ENCODE measurements at places on chromosomes 6 and 20.

- no peak for DNase-seq
These were observed 18.7 kb upstream of the HECA start for GRCh38 chr6:139115989-139116758.

GRCh38 chr20:48697845-48698491, 129.8 kb downstream of the PREX1 start:
- no peak for DNase-seq

DNA sequence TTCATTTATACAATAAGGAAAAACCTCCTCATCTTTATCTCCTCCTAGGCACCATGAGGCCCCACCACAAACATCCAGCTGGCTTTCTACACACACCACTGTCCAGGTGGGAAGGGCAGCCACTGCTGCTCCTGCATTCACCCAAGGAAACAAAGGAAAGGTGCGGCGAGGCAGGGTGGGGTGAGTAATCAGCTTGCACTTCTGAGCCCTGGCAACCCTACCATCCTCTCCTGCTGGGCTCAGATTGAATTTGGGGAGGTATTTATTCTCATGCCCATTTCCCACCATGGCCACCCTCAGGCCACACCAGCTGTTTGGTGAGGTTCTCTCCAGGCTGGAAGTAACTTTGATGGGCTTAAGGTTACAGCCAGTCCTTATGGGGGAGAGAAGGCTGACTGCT, 31.2 kb upstream of the SPDEF start:
- DNase-seq, result no peak

GRCh38 chr6:101102702-101103101, 221.6 kb upstream of the ASCC3 start:
- no peak for DNase-seq

- no peak for DNase-seq
These were observed 5.8 kb upstream of the ATXN1 start for GRCh38 chr6:16766836-16767745.

- no peak for DNase-seq
These were observed 333.3 kb upstream of the HSF2 start for GRCh38 chr6:122066200-122066599.

DNA sequence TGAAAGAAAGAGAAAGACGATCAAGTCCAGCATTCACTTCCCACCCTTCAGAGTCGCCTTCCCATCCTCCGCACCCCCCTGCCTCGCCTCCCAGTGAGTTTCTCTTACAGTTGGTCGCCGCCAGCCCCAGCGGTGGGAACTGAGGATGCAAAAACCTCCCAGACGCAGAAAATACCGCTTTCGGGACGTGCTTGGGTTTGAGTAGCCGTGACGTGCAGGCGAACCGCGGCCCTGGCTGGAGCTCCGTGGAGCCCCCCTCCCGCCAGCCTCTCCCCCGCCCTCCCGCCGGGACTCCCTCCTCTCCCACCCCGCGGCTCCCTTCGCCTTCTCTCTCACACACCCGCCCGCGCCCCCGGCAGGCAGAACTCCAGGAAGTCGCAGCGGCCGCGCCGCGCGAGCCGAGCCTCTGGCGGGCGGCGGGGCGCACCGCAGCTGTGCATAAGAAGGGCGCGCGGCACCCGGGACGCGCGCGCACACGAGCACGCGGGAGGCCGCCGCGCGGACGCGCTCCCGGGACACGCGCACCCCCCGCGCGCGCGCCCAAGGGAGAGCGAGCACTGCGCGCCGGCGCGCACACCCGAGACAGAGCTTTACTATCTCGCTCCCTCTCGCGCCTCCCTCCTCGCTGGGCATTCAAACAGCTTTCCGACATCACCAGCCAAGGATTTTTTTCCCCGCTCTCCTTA, at the start of gene ADGRB3:
TSS of gene ADGRB3 (plus strand) at position 557 of the 686 bp plus-strand sequence. CDS start 3,394 bp downstream, outside the sequence.
- DNase-seq, result peak; percentile 37

DNA sequence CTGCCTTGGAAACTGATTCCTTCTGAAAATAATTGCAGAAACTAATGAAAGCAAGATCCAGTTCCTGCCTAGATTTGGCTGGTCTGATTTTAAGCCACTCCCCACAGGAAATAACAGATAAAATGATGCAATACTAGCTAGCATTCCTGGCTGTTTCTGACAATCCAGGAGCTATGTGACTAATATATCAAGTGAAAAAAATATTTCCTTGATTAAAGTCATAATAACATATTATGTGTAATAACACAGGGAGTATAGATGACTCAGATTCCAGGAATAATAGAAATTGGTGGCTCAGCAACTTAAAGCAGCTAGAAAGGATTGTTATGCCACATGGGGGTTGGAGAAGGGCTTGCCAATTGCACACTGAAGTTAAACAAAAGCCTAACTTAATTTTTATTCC, 182.7 kb upstream of the SALL4 start:
- peak; percentile 64 for DNase-seq

GRCh38 chr6:150347845-150348244, 21.0 kb upstream of the IYD start:
- no peak for DNase-seq

DNA sequence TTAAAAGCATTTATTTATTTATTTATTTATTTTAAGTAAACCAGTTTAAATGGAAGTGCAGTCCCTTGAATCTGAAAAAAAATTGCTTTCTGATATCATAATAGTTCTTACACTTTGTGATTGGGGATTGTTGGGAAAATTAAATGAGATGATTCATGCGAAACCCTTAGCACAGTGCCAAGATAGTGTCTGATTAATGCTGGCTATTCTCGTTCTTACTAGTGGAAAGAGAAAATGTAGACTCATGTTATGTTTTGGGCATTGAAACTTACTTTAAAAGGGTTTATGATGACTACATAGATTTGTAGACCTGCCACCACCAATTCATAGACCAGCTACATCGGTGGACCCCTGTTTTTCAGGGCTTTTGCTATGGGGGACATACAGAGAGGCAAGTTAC, 229.2 kb upstream of the ZFP64 start:
- no peak for DNase-seq

- DNase-seq, result peak; percentile 28
These were observed 23.8 kb upstream of the POLR1H start for GRCh38 chr6:30037182-30037788.

DNA sequence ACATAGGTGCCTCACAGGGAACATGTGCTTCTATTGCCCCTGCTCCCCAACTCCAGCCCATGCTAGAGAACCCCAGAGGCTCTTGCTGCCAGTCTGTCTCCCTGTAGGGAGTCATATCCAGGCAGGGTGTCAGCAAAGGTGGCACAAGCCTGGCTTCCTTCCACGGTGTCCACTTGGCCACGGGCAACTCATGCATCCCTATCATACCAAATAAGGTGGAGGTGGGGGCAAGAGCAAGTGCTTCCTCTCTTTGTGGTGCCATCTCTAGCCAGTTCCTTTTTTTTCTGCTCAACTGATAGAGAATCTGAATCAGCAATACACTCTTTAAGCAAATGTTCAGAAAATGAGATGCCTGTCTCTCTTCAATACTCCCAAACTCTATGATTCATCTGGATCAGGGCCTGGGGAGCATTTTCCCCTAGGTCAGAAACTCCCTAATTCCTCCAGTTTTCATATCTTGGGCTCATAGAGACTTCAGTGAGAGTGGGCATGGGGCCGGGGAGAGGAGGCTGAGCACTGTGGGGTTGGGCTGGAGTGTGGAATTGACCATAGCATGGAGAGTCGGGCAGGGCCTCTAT, 105.1 kb upstream of the GPR6 start:
- no peak for DNase-seq

DNA sequence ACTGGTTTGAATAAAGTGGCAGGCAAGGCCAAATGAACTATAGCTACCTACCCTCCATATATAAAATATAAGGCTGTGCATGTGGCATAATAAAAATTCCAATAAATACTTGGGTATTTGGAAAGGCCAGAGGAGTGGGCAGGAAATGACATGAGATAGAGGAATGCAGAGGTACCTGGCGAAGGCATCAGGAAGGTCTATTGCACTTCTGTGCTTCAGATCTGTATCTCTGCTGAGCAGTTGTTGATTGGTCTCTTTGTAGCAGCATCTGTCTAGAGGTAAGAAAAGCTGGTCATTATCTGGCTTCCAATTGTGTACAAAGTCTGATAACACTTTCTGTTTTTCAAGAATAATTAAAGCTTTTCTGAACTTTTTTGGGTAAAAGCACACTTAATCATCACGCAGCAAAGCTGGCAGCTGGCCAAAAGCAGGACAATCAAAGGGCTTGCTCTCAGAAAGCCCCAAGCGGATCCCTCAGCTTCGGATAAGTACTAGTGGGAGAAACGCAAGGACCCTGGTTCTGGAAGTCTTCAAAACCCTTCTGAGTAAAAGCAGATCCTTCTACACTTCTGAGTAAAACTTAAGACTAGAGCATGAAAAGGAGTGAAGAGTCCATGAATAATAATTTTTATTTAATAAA, 120.1 kb upstream of the TCF21 start:
- no peak for DNase-seq

- peak; percentile 61 for DNase-seq
These were observed 234.7 kb upstream of the ECI2 start for GRCh38 chr6:4370066-4370465.

DNA sequence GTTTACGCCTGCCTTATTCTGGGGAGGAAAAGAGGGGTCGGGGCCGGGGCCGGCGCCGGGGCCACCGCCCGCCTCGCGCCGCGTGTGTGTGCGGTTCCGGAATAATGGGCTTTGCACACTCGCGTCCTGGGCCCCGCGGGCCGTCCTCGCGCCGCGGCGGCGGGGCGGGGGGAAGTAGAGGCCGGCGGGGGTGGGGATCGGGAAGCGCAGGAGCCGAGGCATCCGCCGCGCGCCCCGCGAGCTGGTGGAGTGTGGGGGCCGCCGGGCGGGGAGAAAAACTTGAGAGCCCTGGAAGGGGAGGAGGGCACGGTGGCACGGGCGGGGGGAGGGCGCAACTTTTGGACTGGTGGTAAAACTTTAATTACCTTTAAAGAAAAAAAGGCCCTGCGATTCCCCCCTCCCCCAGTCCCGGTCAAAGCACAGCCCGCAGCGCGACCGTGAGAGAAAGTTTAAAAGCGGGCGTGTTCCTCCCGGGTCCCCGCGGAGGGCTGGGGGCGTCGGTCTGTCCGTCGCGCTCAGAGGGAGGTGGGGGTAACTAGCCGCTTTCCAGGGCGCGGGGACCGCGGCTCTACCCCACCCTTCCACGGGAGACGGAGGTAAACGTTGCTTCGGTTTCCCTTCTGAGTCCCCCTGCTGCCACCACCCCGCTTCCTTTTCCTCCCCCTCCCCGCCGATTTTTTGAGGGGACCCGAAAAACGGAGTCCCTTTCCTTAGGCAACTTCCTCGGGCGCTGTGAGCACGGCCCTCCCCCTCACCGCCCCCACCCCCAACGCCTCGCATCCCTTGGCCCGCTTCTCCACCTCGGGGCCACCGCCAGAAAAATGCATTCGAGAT, 1.9 kb downstream of the L3MBTL3 start:
- peak; percentile 36 for DNase-seq

DNA sequence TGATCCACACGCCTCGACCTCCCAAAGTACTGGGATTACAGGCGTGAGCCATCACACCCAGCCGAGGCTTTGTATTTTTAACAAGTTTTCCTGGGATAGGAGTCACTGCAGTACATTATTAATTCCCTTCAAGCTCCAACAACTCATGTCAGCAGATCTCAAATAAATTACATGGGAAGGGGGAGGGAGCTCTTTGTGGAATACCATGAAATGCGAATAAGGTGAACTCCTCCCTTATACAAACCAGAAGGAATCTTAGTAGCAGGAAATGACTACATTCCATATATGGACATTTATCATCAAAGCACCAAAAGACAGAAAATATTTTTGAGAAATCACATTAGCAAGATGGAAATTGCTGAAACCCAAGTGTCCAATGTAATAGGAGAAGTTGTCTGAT, 2.9 kb downstream of the GSS start:
- no peak for DNase-seq

- no peak for DNase-seq
These were observed 233.6 kb downstream of the TTLL2 start for GRCh38 chr6:167558246-167559177.

DNA sequence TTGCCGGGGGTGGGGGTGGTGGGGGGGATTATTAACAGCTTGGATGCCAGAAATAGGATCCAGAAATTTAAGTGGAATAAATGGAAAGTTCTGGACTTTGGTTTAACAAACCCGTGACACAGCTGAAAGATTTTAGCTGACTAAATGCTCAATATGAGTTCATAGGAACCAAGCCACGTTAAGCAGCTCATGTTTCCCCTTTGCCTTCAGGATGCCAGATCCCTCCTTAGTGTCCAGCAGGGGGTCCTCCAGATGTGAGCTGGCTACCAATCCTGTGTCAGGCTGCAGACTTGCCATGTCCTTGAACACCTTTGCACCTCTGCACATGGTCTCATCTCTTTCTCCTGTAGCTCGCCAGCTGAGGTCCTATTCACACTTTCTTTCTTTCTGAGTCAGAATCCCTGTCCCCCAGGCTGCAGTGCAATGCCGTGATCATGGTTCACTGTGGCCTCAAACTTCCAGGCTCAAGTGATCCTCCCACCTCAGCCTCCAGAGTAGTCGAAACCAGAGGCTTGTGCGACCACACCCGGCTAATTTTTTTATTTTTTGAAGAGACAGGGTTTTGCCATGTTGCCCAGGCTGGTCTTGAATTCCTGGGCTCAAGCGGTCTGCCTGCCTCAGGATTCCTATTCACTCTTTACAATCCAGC, 133.3 kb upstream of the ARMC2 start:
- DNase-seq, result no peak

- no peak for DNase-seq
These were observed 370.4 kb upstream of the HSF2 start for GRCh38 chr6:122028933-122029522.

DNA sequence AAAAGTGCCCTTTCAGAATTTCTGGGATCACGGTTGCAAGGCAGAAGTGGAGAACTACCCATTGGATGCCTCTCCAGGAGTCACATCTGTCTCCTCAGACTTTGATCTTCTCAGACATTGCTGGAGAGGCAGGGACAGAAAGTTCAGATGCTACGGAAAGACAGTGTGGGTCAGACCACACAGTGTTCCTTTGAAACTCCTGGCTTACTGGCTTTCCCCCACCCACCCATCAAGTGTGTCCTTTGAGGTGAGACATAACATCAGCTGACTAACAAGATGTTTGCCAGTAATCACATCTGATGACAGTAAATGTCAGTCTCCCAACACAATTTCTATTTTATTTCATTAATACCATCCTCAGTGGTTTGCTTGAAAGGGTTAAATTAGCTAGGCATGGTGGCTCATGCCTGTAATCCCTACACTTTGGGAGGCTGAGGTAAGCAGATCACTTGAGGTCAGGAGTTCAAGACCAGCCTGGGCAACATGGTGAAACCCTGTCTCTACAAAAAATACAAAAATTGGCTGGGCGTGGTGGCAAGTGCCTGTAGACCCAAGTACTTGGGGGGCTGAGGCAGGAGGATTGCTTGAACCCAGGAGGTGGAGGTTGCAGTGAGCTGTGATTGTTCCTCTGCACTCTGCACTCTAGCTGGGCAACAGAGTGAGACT, 67.2 kb upstream of the SNX9 start:
- no peak for DNase-seq

DNA sequence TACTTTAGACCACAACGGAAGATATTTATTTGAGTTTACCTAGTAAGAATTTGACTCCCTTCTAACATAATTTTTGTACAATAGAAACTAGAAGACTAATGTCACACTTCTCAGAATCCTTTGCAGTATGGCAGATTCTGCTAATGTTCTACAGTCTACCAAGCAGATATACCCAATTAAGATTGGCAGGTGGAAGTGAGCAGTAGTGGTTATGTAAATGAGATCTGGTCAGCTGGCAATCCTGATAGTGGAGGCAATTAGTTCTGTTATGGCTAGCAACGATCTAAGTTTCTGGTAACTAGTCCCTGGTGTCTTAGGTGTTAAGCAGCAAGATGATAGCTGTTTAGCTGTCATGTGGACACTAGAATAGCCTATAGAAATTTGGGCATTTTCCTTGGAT, 101.0 kb downstream of the CENPW start:
- no peak for DNase-seq

Data from 8988T (cell line).